ENCODE measurements at places on chromosomes 5 and 9.
A peak's percentile ranks its signal among the peaks of the same experiment; 100 is the strongest.

- no peak for DNase-seq
These were observed 50.2 kb upstream of the RNF38 start for GRCh38 chr9:36450110-36450732.

DNA sequence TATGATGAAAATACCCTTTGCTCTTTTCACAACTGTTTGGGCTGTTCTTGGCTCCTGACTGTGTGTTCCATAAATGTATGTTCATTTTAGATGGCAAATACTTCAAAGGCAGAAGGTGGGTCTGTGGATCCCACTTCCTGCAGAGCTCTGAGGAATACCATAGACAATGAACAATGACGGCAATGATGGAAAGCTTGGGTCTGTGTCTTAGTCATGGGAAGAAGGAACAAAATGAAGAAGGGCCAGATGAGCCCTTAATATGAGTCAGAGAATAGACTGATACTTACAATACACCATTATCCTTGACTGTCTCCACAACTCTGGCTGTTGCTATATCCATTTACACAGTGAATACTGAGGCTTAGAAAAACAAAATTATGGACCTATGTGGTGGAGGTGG lies 126.0 kb downstream of the SLIT3 start:
- no peak for DNase-seq

DNA sequence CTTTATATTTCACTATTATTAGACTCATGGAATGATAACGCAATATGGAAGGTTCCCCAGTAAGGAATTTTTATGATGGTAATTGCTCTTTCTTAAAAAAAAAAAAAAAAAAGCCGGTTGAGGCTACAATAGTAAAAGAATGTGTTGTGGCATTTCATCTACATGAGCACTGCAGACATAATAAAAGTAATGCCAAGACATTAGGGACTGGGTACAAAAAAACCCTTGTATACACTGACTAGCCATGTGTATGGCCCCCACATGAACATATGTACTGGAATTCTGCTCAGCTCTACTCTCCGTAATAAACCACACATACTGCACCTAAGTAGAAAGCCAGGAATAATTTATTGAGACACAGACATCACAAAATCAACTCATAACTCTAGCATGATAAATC lies 218.4 kb downstream of the ADAMTS6 start:
- DNase-seq, result no peak

- DNase-seq, result no peak
These were observed 2.3 kb downstream of the FANCC start for GRCh38 chr9:95315108-95315746.

- no peak for DNase-seq
These were observed 22.0 kb upstream of the TEK start for GRCh38 chr9:27086818-27087680.

GRCh38 chr5:179820483-179821297 lies at the start of gene SQSTM1:
Gene SQSTM1 (plus strand): TSS chr5:179820905. CDS start chr5:179820937, 32 bp downstream.
- peak; percentile 72 for DNase-seq

DNA sequence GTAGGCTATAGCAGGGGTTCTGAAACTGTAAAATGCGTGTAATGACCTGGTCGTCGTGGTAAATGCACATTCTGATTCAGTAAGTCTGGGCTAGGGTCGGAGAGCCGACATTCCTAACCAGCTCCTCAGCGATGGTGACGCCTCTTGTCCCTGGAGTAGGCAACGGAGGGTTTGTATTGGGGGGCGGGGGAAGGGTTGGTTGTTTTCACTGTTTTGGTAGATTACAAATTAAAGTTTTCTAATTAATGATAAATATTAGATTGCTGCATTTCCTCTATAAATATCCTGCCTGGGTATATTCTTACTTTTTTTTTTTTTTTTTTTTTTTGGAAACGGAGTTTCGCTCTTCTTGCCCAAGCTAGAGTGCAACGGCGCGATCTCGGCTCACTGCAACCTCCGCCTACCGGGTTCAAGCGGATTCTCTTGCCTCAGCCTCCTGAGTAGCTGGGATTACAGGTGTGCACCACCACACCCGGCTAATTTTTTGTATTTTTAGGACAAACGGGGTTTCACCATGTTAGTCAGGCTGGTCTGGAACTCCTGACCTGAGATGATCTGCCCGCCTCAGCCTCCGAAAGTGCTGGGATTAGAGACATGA lies 566 bp upstream of the ALDH7A1 start:
- no peak for DNase-seq

GRCh38 chr5:61837788-61838187 lies 468.2 kb upstream of the KIF2A start:
- no peak for DNase-seq

DNA sequence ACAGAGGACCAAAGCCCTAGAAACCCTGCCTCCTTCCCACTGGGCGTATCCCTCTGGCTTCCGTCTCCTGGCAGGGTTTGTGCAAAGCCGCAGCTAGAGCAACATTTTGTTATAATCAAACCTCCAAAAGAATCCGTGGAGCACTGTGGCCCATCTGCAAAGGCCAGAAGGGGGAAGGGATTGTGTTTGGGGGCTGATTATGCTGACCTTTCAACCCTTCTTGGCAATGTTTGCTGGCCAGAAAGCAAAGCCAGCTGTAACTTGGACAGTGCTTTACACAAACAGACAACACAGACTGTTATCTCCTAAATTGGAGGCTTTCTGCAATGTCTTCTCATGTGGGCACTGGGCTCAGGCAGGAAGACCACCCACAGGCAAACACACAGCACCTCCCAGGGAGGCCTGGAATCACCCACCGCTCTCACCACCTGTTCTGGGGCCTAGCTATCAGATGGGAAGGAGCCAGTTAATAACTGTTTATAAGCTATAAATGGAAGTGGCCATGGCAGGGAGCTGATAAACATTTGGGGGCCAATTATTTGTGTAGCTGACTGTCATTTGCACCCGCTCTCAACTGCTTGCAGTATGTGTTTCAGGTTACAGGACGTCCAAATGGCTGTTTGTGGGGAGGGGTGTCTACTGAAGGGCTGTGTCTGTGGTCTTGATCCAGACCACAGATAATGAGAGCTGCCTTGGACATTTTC lies 121.6 kb upstream of the ERCC6L2 start:
- DNase-seq, result no peak

DNA sequence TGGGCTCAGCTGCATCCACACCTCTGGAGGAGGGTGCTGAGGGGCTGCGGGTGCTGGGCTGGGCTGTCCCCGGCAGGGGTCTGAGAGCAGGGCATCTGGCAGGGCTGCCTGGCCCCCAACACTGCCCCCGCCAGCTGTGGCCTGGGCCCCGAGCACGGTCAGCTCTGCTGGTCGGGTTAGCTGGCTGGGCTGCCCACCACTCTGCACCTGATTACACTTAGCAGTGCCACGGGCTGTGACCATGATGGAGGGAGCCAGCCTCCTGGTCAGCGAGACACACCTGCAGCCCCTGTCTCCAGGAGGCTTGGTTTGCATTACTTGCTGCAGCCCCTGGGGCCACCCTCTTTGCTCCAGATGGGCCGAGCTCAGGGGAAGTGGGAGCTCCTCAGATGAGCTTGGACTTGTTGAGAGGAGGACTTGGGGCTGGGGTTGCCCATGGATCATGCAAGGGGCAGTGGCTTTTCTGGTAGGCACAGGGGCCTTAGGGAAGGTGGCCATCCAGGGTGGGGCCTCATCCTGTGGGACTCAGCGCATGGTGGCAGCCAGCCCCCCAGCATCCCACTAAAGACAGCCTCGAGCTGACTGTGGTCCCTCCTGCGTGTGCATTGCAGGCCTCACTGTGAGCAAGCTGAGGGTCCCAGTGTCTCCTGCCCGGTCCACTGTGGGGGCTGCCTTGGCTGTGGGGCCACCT lies 132.0 kb upstream of the FAM120A start:
- no peak for DNase-seq

GRCh38 chr9:32579706-32580331 lies 6.9 kb upstream of the NDUFB6 start:
- peak; percentile 16 for DNase-seq

GRCh38 chr9:126860757-126861466 lies 473 bp downstream of the ZBTB34 start:
- DNase-seq, result no peak

DNA sequence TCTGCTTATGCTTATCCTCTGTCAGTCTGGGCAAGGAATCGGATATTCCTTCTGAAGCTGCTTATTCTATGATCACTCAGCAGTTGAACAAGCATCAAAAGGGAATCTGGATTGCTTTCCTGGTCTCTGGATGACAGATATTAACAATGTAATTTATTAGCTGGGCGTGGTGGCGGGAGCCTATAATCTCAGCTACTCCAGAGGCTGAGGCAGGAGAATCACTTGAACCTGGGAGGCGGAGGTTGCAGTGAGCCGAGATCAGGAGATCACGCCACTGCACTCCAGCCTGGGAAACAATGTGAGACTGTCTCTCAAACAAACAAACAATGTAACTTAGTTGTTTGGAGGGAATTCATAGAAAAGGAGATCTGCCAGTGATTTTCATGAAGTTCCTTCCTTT lies 45.4 kb downstream of the DMRT1 start:
- no peak for DNase-seq

- DNase-seq, result no peak
These were observed 733.4 kb upstream of the NUDT12 start for GRCh38 chr5:104295991-104296390.

- no peak for DNase-seq
These were observed 739 bp downstream of the C9orf72 start for GRCh38 chr9:27572566-27572917.

DNA sequence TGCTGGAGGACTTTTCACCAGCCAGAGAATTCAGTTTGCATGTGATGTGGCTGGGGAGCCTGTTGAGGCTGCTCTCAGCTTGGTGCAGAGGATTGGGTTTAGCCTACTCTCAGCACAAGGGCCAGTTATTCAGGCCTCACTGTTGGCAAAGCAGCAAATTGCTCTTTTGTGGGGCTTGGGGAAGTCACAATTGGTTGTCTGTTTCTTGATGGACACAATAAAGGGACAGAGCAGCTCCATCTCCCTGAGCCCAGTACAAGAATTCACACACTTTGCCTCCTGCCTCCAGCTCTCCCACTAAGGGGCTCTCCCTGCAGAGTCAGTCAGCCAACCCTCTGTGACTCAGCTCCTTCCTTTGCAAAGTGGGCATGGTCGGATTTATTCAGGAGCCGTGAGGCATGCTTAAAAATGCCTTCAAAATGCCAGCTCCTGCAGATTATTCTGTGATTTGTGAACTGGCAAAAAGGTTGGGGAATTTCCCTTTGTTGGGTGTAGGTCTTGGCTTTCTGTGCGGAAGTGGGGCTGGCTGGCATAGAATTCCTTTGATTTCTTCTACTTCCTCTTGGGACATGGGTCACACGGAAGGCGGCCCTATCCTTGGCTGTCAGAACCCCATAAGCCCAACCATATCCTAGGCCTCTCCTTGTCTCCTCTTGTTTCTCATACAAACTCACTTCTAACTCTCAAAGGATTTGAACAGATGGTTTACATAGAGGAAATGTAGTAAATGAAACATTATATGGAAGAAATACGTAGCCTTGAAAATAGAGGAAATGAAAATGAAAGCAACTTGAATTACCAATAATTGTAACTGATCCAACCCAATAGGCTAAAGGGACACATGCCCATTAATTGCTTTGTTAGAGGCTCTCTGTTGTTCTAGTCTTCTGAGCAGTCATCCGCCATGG lies 118.7 kb upstream of the CD180 start:
- DNase-seq, result no peak

DNA sequence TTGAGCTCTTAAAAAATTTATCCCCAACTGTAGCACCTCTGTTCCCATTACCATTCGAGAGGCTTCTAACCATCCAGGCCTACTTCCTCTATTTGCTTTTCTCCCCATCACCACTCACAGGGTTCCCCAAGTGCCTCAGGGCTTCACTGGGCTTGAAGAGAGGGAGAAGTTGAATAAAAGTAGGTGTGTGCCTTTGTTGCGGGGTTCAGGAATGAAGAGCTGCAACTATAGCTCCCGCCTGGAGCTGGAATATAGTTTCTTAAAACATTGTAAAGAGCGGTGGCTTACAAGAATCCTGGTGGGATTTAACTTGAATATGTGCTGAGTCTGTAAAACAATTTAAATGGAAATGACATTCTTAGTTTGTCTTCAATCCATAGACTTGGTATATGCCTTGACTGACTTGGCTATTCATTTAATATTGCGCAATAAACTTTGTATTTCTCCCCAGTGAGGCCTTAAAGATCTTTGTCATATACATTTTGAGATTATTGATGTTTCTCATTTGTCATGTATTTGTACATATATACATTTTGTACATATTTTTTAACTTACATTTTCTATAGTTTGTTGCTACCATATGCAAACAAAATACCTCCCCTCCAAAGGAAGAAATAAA lies 7.2 kb downstream of the ENTREP1 start:
- DNase-seq, result no peak

DNA sequence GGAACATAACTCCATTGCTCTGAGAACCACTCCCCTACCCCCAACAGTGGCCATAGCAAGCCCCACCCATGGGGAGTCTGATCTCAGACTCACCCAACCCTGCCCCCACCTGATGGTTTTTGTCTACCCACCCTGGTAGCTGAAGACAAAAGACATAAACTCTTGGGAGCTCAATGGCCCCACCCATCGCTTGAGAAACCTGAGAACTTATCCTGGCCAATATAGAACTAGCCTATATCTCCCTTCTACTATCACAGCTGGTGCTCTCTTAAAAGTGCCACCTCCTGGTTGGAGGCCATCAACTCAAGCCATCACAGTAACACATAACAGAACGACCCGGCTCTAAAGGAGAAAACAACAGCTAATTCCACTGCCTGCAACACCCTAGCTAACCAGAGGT lies 47.9 kb upstream of the SNAPC3 start:
- DNase-seq, result no peak

GRCh38 chr5:111859533-111860270 lies 102.7 kb upstream of the NREP start:
- DNase-seq, result no peak

DNA sequence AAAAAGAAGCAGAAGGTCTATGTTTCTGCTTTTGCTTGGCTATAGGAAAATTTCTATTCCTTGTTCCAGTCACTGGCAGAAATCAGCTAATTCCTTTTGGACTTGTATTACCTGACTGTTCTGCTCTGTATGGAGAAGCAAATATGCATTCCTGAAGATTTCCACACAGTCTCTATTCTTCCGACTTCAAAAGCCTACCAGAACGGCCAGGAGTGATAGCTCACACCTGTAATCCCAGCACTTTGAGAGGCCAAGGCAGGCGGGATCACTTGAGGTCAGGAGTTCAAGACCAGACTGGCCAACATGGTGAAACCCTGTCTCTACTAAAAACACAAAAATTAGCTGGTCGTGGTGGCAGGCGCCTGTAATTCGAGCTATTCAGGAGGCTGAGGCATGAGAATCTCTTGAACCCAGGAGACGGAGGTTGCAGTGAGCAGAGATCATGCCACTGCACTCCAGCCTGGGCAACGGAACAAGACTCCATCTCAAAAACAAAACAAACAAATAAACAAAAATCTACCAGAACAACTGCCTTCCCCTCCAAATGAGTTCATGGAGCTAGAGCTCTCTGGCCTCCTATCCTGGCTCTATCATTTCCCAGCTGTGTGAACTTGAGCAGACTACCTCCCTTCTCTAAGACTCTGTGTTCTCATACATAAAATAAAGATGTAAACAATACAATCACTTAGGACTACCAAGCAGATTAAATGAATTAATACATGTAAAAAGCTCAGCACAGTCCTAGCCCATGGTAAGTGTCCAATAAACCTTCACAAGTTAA lies 17.0 kb downstream of the MYO10 start:
- DNase-seq, result no peak

DNA sequence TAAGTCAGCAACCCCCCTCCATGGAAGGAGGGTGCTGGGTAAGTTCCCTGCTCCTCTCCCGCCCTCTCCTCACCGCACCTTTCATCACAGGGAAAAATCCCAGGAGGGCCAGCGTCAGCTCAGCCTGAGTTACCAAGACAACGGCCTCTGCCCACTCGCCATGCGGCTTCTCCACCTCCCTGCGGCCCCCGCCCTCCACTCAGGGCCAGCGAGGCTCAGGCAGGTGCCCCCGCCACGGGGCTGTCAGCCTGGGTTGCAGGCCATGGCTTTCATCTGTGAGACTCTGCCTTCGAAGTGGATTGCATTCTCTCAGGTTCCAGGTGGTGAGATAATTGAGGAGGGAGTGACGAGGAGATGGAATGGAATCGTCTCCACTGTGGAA lies 27.2 kb upstream of the LAMC3 start:
- no peak for DNase-seq
